ENCODE measurements at places on chromosomes 4 and X.

GRCh38 chr4:26365537-26366150 lies 44.8 kb downstream of the RBPJ start:
- no peak for DNase-seq

GRCh38 chr4:1057403-1057745 lies 45.9 kb downstream of the FGFRL1 start:
- no peak for DNase-seq

DNA sequence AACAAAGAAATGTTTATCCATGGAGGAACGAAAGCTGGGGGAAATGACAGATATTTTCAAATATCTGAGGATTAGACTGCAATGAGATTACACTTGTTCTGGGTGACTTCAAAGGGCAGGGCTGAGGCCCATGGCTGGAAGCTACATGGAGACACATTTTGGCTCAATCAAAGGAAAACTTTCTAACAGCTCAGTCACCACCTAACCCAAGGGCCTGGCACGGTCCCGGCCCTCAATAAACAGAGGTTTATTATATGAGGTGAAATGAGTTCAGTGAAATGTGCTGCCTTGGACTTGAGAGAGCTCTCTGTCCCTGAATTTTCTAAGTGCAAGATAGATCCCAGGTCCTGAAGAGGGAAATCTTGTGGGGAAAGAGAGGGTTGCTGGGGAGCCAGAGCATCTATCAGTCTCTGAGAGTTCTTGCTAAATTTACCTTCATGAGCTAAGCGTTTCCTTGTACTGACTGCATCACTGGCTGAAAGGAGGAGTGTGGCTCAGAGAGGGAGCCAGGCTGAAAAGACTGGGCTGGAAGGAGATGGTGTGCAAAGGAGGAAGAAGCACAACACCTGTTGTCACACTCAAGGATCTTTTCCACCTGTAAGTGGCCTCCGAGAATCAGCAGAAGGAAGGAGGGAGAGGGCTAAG lies 2.0 kb upstream of the RIPPLY1 start:
- no peak for DNase-seq

DNA sequence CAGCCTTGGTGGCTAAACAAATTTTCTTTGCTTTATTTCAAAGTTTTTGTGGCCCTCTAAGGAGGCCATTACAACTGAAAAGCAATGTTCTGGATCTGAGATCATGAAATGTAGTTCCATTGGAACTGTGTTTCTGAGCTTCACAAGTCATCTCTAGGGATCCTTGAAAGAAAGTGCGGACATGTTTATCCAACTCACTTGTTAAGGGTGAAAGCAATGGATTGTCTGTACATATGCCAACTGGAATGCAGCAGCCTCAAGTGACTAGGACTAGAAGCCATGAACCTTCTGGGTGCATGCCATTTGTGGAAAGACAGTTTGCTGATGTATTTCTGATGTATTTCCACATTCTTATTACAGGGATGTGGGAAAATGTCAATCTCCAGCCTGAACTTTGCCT lies 36.7 kb upstream of the KLHL13 start:
- DNase-seq = no peak

DNA sequence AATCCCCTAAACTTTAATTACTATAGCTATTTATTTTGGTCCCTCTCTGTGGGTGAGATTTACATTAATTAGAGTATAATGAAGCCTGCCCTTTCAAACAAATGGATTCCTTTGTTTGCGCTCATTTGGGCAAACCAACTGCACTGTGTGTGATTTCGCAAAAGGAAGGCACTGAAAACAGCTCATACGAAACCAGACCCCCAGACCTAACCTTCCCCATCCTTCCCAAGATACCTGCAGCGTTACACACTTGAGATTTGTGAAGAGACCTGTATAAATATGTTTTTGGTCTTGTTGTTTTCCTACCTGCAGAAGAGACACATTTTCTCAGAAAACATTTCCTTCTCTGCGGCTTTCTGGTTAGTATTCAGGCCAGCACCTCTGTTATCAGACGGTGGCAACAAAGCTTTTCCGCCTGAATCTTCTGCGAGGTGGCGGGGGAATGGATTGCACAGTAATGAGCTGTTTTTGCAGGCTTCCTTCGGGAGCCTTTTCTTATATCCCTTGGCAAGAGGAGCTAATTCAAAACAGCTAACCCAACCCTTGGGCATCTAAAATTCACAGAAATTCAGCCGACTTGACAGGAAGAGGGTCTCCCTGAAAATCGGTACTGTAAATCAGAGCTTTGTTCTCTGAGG lies 47.6 kb downstream of the CBLL2 start:
- no peak for DNase-seq

GRCh38 chr4:36220776-36221175 lies 23.5 kb downstream of the ARAP2 start:
- DNase-seq = no peak

DNA sequence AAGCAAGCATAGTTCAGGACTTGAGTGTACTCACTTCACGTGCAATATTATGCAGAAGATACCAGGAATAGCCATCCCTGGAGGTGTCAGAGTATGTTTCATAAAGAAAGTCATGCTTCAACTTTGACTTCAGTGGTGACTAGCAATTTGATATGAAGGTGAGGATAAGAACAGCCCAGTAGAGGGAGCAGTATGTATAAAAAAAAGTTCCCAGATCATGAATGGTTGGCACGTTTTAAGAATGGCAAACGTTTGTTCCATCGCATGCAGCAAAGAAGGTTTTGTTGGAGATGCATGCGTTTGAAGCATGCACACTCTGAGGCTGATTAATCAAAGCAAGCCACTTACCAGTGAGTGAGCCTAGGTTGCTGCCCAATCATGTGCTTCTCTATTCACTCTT lies 33.5 kb upstream of the SLITRK4 start:
- DNase-seq = no peak

- no peak for DNase-seq
Measured at GRCh38 chr4:187179086-187180058, 455.7 kb upstream of the FAT1 start.

- DNase-seq = no peak
Measured at GRCh38 chr4:82638479-82638878, 76.7 kb upstream of the TMEM150C start.

DNA sequence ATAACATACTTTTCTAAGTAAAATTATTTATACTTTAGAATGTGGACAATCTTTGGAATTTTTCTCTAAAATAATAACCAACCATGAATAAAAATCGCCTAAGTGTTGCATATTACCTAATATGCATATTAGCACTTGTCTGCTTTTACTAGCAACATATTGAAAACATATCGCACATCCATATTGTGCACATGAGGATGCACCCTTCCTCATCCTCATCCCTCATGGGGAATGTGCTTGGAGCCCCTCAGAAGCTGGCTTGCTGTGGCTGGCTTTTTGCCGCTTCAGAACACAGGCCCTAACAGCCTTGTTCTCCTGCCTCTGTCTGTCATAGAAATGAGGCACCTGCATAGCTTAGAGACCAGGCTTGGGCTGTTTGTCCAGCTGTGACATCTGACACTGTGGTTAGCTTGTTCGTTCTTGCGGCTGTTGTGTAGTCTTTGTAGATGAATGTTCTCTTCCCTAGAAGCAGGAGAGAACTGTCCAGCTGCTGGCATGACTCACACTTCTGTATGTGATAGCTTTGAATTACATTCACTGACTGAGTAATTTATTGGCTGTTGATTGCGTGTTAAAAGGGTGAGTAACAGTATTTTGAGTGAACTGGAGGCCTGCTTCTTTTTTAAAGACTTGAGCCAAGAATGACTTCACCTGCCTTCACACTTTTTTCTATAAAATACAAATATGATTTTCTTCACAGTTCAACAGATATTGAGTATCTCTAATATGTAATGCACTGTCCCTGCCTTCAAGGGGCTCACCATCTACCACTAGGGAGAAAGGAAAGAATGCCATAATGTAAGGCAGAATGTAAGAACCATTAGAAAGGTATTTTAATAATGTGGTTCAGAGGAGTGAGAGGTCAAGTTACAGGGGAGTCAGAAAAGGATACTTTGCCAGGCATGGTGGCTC lies 81.9 kb downstream of the HMGB2 start:
- DNase-seq = no peak

DNA sequence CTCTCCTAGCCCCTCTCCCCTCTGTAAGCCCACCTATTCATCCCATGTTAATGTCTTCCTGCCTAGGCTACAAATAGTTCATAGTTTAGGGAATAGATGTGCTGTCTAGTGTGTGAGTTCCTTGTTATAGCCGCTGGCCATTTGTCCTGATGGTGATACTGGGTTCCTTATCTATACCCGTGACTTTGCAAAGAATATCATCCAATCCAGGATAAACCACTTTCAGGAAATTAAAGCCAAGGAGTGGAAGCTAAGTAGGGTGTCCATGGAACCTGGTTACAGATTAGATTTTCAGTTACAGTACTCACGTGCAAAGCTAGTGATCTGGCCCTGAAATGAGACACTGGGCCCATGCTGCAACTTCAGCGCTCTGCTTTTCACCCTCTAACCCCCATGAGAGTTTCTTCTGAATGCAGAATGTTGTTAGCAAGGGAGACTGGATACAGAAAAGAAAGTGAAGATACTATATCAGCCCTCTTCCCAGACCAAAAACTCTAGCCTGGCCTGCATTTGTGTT lies 111.4 kb downstream of the TMEM164 start:
- no peak for DNase-seq

- no peak for DNase-seq
Measured at GRCh38 chr4:99099311-99099710, 10.7 kb upstream of the ADH5 start.

DNA sequence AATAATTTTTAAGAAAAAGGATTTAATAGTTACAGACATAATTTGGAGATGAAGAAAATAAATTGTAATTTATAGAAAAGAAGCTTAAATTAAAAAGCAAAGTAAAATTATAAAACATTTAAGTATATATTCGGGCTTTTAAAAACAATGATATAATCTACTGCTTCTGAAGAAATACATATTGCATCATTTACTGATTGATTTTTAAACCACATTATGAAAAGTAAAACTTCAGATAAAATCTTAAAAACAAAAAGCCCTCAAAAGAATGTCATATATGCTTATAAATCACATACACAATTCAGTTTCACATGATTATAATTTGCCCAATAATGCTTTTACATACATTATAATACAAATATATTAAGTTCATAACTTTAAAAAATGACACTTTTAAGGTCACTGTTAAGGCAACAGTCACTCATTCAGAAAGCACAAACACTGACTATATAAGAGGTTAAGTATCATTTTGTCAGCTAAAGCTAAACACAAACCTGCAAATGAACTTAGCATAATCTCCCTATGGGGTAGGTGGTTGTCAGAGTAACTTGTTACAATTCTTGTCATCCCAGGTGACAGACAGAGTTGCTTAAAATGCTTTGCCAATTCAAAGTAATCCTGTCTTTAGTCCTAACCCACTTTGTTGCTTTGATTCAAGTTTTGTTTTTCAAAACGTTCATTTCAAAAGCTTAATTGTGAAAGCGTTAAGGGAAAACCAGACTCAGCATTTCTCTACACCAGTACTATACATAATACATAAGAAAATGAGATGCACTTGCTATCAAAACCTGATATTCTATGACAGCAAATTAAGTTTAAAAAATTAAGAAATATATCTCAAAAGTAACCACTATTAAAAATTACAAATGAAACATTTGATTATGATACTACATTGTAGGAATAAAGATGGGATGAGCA lies 90.6 kb upstream of the MAB21L2 start:
- DNase-seq = no peak

- no peak for DNase-seq
Measured at GRCh38 chrX:18490806-18491555, 65.6 kb downstream of the CDKL5 start.

GRCh38 chrX:82961129-82961528 lies 547.0 kb upstream of the POU3F4 start:
- no peak for DNase-seq

DNA sequence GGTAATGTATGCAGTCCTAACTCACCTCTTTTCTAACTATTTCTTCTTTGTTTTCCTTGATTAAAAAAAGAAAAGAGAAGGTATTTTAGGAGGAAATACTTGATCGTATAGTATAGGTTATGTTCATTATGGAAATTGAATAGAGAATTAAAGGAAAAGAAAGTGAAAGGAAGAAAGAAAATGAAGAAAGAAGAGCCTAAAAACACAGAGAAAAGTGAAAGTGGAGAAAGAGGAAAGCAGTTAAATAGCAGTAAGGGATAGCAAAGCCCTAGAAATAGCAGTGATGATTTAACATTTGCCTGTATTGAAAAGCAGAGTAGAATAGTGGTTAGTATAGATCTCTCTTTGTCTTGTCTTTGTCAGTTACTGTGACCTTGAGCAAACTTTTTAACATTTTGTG lies 37.0 kb downstream of the MRPL1 start:
- DNase-seq = no peak

DNA sequence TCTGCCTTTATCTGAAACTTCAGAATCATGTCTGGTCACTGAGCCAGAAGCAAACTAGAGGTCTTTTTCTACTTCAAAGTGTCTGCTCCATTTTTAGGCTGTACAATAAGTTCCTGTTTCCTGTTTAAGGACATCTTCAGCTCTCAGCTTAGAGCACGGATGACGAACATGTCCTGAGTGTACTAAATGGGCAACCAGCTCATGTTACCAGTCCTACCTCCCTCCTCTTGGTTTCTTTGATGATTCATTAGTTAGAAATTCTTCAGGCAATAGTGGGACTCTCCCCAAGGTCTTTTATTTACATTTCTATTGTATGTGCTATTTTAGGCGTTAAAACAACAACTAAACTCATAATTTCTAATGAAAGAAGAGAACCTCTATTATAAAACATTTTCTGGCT lies 58.0 kb downstream of the ENPEP start:
- DNase-seq = no peak

GRCh38 chr4:187149229-187149945 lies 425.7 kb upstream of the FAT1 start:
- no peak for DNase-seq

- no peak for DNase-seq
Measured at GRCh38 chrX:31036895-31037294, 34.9 kb downstream of the FTHL17 start.

DNA sequence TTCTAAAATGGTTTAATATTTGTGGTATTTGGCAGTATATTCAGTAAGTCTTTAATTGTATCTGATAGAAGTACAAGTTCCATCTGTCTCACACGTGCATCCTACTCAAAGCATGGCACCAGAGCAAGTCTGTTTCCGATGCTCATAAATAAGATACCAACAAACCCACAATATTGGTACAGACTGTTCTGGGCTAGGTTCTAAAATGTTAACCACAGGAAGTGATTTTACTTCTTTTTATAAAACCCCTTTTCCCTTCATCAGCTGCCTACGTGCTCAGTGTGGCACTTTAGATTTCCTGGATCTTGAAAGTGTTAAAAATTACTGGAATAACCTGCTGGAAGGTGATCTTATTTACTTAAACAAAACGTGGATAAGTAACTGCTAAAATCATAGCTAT lies 165.1 kb downstream of the CFAP299 start:
- no peak for DNase-seq

DNA sequence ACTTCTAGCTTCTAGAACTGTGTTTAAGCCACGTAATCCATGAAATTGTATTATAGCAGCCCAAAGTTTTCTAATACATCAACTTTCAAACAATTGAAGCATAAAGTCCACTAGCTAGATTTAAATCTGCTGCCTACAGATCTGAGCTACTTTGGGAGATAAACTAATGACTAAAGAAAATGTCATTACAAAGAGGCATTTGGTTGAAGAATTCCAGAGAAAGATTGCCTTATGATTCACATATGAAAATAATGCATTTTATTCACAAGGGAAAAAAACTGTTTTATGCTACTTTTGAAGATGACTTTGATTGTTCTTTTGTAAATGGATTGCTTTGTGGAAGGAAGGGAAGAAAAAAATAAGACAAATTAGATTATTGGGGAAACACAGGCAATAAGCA lies 124.1 kb upstream of the SLIT2 start:
- no peak for DNase-seq

GRCh38 chr4:9704551-9705332 lies 76.7 kb upstream of the DRD5 start:
- DNase-seq = no peak

Data from spleen (tissue), 13 donors.